Spinal cord (tissue), 10 donors: ENCODE measurements at places on chromosomes 6 and 20. TPM values are rescaled to one million over a fixed set of nuclear protein-coding genes. Genes with fewer than 3 reads are reported as not detected.

PTPN1 gene
- 23.7 TPM for polyA plus RNA-seq

POLR3F gene
- 21.0 TPM for polyA plus RNA-seq

HLA-DMA gene
- 3.1 TPM for polyA plus RNA-seq

MDFI gene
- polyA plus RNA-seq: 150 TPM

WFDC9 gene
- polyA plus RNA-seq: not detected

SYNGAP1 gene
- polyA plus RNA-seq: 98.9 TPM

IFNGR1 gene
- polyA plus RNA-seq: 82.8 TPM

TNFAIP3 gene
- polyA plus RNA-seq: 4.9 TPM

C6orf132 gene
- 0.23 TPM for polyA plus RNA-seq

CST5 gene
- not detected for polyA plus RNA-seq

CALHM5 gene
- polyA plus RNA-seq: 0.75 TPM

DYNLT2 gene
- polyA plus RNA-seq: 6.7 TPM

EDN1 gene
- polyA plus RNA-seq: 8.3 TPM

NKX2-4 gene
- not detected for polyA plus RNA-seq

RAB32 gene
- polyA plus RNA-seq: 12.6 TPM

OR11A1 gene
- not detected for polyA plus RNA-seq

TTK gene
- polyA plus RNA-seq: 10.0 TPM

SMPDL3A gene
- polyA plus RNA-seq: 9.9 TPM

RAB44 gene
- polyA plus RNA-seq: not detected

RFX6 gene
- 0.10 TPM for polyA plus RNA-seq

LMBRD1 gene
- polyA plus RNA-seq: 88.8 TPM

AKIRIN2 gene
- 81.8 TPM for polyA plus RNA-seq

TCP11 gene
- polyA plus RNA-seq: 0.48 TPM

SRMS gene
- polyA plus RNA-seq: 0.42 TPM

SH3BGRL2 gene
- polyA plus RNA-seq: 23.8 TPM

FRK gene
- polyA plus RNA-seq: 0.43 TPM

HDGFL1 gene
- not detected for polyA plus RNA-seq

HTR1E gene
- 1.7 TPM for polyA plus RNA-seq

SUMO4 gene
- polyA plus RNA-seq: 1.1 TPM

IGF2R gene
- 25.2 TPM for polyA plus RNA-seq

PSORS1C1 gene
- polyA plus RNA-seq: 0.40 TPM

PGC gene
- polyA plus RNA-seq: not detected
